ENCODE measurements at places on chromosomes 7 and 10. TPM values are rescaled to one million over a fixed set of nuclear protein-coding genes. Genes with fewer than 3 reads are reported as not detected.
A peak's percentile ranks its signal among the peaks of the same experiment; 100 is the strongest.

DNA sequence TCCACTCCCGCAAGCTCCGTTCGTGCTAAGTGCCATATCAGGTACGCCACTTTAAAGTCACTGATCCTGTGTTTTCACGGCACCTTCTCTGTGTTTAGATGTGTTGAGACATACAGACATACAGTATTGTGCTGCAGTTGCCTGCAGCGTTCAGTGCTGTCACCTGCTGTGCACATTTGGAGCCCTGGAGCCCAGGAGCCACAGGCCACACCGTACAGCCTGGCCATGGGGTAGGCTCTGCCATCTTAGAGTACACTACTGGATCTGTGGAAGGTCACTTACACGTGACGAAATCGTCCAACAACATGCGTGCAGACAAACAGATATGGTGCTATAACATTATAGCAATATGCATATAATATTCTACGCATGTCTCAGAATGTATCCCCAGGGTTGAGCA lies 111.3 kb downstream of the ELFN1 start:
- DNase-seq, result no peak

- DNase-seq, result no peak
Observed at GRCh38 chr7:65422670-65423069, 49.0 kb downstream of the ZNF92 start.

GRCh38 chr10:86306628-86307278 lies 59.8 kb downstream of the GRID1 start:
- DNase-seq, result no peak

Gene DPYSL4
- total RNA-seq, result 31.7 TPM

Gene LRRC18
- total RNA-seq, result not detected

Gene SPDYE8
- not detected for total RNA-seq

GRCh38 chr7:55053651-55054571 lies 35.1 kb downstream of the EGFR start:
- DNase-seq, result no peak

GRCh38 chr10:114779803-114780576 lies 41.6 kb upstream of the FHIP2A start:
- no peak for DNase-seq

Gene GSAP
- 8.0 TPM for total RNA-seq

- no peak for DNase-seq
Observed at GRCh38 chr7:34821932-34822558, 164.0 kb downstream of the NPSR1 start.

GRCh38 chr7:118349604-118350003 lies 125.1 kb downstream of the ANKRD7 start:
- DNase-seq, result no peak

Gene MARVELD1
- 6.4 TPM for total RNA-seq

Gene TMEM229A
- total RNA-seq, result not detected

Gene HKDC1
- not detected for total RNA-seq

Gene CRYGN
- total RNA-seq, result 0.43 TPM

DNA sequence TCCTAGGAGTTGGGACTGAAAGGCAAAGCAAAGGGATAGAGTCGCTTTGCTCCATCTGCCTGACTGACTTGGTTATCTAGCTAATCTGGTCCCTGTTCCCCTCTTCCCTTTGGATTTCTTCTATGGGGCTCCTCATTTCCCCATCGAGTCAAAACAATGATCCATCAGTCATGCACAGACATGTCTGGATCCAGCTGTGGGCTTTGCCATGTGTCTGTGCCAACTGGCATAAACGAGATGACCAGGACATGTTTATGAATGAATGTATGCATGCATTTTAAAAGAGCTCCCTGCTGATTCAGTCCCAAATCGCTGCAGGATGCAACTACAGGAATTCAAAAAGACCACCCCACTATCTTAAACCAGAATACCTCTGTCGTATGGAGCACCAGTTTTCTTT lies 122.0 kb downstream of the ARL4A start:
- DNase-seq, result no peak

- no peak for DNase-seq
Observed at GRCh38 chr7:140165422-140165821, 11.4 kb downstream of the KDM7A start.

GRCh38 chr7:69419934-69420333 lies 178.3 kb upstream of the AUTS2 start:
- no peak for DNase-seq

- DNase-seq, result no peak
Observed at GRCh38 chr10:117757086-117757720, 214.7 kb downstream of the EMX2 start.

- DNase-seq, result no peak
Observed at GRCh38 chr7:95585426-95585789, 10.9 kb downstream of the PDK4 start.

GRCh38 chr7:121330053-121330833 lies 1.4 kb downstream of the WNT16 start:
- DNase-seq, result no peak

GRCh38 chr10:89543841-89544240 lies 8.4 kb upstream of the SLC16A12 start:
- no peak for DNase-seq

DNA sequence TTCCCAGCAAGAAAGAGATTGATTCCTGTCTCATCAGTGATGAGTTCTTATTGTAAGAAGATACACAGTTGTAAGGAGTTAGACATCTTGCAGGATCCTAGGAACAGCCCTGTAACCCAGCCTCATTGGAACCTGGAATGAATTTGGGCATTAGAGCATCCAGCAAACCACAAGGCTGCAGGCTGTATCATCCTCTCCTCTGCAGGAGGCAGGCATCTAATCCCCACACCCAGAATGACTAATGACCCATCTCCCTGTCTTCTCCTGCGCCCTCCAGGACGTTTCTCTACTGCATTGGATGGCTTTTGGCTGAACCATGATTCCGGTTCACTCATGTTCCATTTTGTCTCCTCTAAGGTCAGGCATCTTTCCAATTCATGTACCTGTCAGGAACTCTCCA lies 233.9 kb downstream of the POU6F2 start:
- DNase-seq, result no peak

Gene SPDYE1
- not detected for total RNA-seq

DNA sequence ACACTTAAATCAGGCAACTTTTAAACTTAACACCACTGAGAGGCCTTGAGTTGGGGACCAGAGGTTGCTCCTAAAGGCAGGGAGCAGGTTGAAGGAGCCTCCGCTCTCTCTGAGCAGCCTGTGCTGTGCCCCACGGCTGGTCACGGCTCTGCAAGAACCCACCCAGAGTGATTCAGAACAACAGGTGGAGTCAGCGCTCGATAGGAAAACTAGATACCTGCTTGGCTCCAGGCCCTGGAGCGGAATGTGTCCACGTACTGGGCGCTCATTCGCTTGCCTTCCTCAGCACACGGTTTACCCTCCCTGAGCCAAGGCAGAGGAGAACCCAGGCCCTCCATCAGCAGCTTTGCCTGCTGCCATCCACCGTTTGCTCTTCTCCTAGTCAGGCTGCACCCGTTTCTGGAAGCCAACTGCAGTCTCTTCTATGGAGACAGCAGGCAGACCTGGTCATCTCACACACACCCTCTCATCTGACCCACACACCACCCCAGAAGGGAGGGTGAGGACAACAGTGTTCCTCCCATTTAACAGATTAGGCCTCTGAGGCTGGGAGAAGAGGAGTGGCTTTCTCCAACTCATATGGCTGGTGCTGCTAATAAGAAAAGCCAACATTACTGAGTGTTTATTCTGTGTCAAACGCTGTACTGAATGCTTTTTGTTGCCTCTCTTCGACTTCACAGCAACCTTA lies 37.6 kb upstream of the PDCD4 start:
- no peak for DNase-seq

Gene CUZD1
- total RNA-seq, result 0.11 TPM

Gene OGDHL
- total RNA-seq, result 1.8 TPM

- peak; percentile 13 for DNase-seq
Observed at GRCh38 chr7:154898973-154899855, 103.7 kb downstream of the PAXIP1 start.
